SK-N-SH (cell line): ENCODE measurements at places on chromosomes 5 and 9. TPM values are rescaled to one million over a fixed set of nuclear protein-coding genes. Genes with fewer than 3 reads are reported as not detected.

Gene RIGI
- polyA plus RNA-seq, result 1.5 and 2.5 TPM in 2 replicates

Gene DOCK8
- not detected in 2 replicates for polyA plus RNA-seq

Gene TXNDC8
- polyA plus RNA-seq, result not detected in 2 replicates

Gene KYAT1
- 9.4 and 13.3 TPM in 2 replicates for polyA plus RNA-seq

Gene SLC25A2
- not detected in 2 replicates for polyA plus RNA-seq

Gene C9
- not detected in 2 replicates for polyA plus RNA-seq

Gene IFNB1
- not detected in 2 replicates for polyA plus RNA-seq

Gene GLIPR2
- 38.3 and 40.1 TPM in 2 replicates for polyA plus RNA-seq

Gene FEM1C
- polyA plus RNA-seq, result 2.8 and 3.9 TPM in 2 replicates

Gene TMEM252
- polyA plus RNA-seq, result not detected in 2 replicates

Gene PCDHA2
- not detected in 2 replicates for polyA plus RNA-seq

Gene RNF183
- not detected in 2 replicates for polyA plus RNA-seq

Gene ANKRD31
- polyA plus RNA-seq, result 0.05 and 0.06 TPM in 2 replicates

Gene MARCHF6
- polyA plus RNA-seq, result 52.4 and 98.0 TPM in 2 replicates

Gene ORM2
- not detected in 2 replicates for polyA plus RNA-seq

Gene FGF18
- polyA plus RNA-seq, result 0.67 and 0.89 TPM in 2 replicates

Gene FBXO4
- 2.9 and 3.9 TPM in 2 replicates for polyA plus RNA-seq

Gene CDH10
- 0.10 and 0.24 TPM in 2 replicates for polyA plus RNA-seq

Gene PCDHA13
- polyA plus RNA-seq, result not detected in 2 replicates

Gene PRR16
- 26.7 and 35.9 TPM in 2 replicates for polyA plus RNA-seq

Gene GPR107
- polyA plus RNA-seq, result 23.0 and 29.9 TPM in 2 replicates

Gene CDC20B
- 0.03 TPM in 2 replicates for polyA plus RNA-seq

Gene GRM6
- not detected in 2 replicates for polyA plus RNA-seq

Gene ADAMTS6
- 15.0 and 25.8 TPM in 2 replicates for polyA plus RNA-seq

Gene ITGA1
- 7.7 and 9.9 TPM in 2 replicates for polyA plus RNA-seq

Gene OR13C3
- polyA plus RNA-seq, result not detected in 2 replicates

Gene SGCD
- 0.87 and 0.94 TPM in 2 replicates for polyA plus RNA-seq

Gene HARS2
- 40.8 and 54.5 TPM in 2 replicates for polyA plus RNA-seq

Gene SMIM33
- not detected in 2 replicates for polyA plus RNA-seq

Gene CNTFR
- 1.8 and 3.7 TPM in 2 replicates for polyA plus RNA-seq

Gene SLCO6A1
- not detected in 2 replicates for polyA plus RNA-seq

Gene CD274
- polyA plus RNA-seq, result 25.8 and 30.9 TPM in 2 replicates

Gene CDC25C
- polyA plus RNA-seq, result 4.9 and 5.2 TPM in 2 replicates

Gene CRHBP
- not detected in 2 replicates for polyA plus RNA-seq

Gene ENHO
- polyA plus RNA-seq, result 1.2 and 1.5 TPM in 2 replicates

Gene SLC6A7
- polyA plus RNA-seq, result not detected in 2 replicates

Gene WDR31
- 0.74 and 1.3 TPM in 2 replicates for polyA plus RNA-seq

Gene MEIKIN
- not detected in 2 replicates for polyA plus RNA-seq

Gene ACTBL2
- 0.99 and 1.0 TPM in 2 replicates for polyA plus RNA-seq

Gene GABBR2
- polyA plus RNA-seq, result not detected in 2 replicates

Gene FIBCD1
- 0.86 and 1.3 TPM in 2 replicates for polyA plus RNA-seq

Gene GABRA6
- polyA plus RNA-seq, result 0.10 TPM in 2 replicates

Gene CDKN2B
- polyA plus RNA-seq, result 6.3 and 6.4 TPM in 2 replicates

Gene RGS7BP
- polyA plus RNA-seq, result not detected in 2 replicates

Gene CORO2A
- polyA plus RNA-seq, result 2.3 and 2.7 TPM in 2 replicates

Gene LRRC14B
- not detected in 2 replicates for polyA plus RNA-seq

Gene PCDHGA3
- 0.33 and 0.45 TPM in 2 replicates for polyA plus RNA-seq

Gene ST6GALNAC6
- polyA plus RNA-seq, result 34.8 and 47.5 TPM in 2 replicates

Gene ACTL7B
- 0.06 and 0.07 TPM in 2 replicates for polyA plus RNA-seq

Gene PCDHGA4
- polyA plus RNA-seq, result 1.8 and 2.2 TPM in 2 replicates

Gene NTNG2
- 5.1 and 6.1 TPM in 2 replicates for polyA plus RNA-seq

Gene FBXL7
- polyA plus RNA-seq, result 6.3 and 7.0 TPM in 2 replicates

Gene TAS2R1
- polyA plus RNA-seq, result not detected in 2 replicates

Gene TXN
- 281 and 362 TPM in 2 replicates for polyA plus RNA-seq

Gene INSL4
- polyA plus RNA-seq, result not detected in 2 replicates

Gene ROPN1L
- polyA plus RNA-seq, result 0.31 and 0.58 TPM in 2 replicates

Gene TTC39B
- 0.54 and 0.78 TPM in 2 replicates for polyA plus RNA-seq
